ENCODE measurements at places on chromosomes 6 and 20.

DNA sequence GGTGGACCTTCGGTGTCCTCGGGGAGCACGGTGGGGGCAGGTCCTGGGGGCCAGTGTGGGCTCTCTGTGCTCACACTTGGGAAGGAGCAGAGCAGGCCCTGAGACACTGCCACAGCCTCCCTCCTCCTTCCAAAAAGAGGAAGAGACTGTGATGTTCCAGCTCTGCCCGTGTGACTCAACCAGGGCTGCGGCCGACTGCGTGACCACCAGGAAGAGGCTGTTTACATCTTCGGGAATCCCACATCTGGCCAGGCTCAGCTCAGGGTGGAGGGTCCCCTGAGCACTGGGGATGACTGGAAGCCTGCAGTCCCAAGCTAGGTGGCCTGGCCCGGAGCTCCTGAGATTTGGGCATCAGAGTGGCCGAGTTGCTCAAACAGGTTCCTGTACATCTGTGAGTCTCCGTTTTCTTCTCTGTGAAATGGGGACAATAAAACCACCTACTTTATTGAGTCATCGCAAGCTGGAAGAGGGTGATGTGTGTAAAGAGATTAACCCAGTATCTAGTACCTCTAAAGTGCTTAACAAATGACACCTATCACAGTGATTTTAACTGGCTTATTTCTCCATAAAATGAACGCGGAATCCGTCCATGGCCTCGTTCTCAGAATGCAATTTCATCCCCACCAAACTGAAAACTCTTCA, 242.1 kb downstream of the DLL1 start:
- no peak for DNase-seq

DNA sequence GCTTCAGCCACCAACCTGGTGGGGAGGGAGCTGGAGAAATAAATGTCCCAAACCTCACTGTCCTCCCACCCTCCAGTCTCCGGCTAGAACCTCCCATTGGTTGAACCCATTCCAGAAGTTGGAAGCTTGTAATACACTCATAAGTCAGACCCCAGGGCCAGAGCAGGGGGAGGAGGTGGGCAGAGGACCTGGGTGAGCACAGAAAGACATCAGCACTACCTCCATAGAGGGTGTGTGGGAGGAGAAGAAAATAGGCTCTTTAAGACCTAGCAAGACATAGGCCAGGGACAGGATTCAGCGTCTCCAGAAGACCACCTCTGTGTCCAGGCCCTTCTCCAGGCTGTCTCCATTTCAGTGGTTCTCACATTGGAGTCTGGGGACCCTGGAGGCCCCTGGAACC, 73.3 kb upstream of the TOP1 start:
- DNase-seq, result no peak

GRCh38 chr6:52549428-52549827, 27.4 kb downstream of the TRAM2 start:
- DNase-seq, result no peak

- no peak for DNase-seq
These were observed 536.8 kb downstream of the EYS start for GRCh38 chr6:65170273-65170672.

- DNase-seq, result no peak
These were observed 586.2 kb upstream of the CITED2 start for GRCh38 chr6:139960671-139961070.

DNA sequence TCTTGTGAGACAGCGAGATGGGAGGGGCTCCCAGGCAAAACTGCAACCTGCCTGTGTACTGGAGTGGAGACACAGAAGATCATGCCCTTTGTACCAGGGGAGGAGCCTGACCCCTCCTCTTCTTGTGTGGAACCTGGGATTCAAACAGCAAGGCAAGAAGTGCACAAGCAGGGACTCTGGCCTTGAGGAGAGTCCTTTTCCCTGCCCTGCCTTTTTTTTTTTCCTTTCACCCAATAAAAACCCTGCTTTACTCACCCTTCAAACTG, 251.8 kb upstream of the OPRM1 start:
- DNase-seq, result no peak

GRCh38 chr20:58256842-58257241, 28.4 kb upstream of the ANKRD60 start:
- DNase-seq, result no peak

GRCh38 chr20:61451953-61452352, 199.9 kb downstream of the CDH4 start:
- no peak for DNase-seq

DNA sequence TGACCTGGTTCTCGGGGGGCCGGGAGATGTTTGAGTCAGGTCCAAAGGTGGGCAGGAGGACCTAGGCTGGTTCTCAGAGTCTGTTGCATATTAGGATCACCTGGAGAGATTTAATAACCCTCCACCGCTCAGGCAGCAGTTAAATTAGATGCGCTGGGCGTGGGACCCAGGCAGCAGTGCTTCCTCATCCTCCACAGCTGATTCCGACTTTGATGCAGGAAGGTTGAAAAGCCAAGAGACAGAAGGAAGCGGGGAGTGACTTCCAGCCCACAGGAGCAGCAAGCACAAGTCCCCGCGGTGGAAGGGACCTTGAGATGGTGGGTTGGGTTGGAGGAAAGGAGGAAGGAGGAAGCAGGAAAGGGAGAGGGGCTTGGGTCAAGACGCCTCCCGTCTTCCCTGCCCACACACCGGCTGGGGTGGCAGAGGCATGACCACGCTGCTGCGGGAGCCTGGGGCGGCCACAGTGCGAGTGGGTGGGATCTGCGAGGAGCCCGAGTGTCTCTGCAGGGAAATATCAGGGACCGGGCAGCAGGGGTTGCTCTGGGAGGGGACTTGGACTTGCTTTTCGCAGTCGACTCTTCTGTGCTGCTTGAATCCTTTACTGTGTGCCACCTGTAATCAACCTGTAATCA, 146.0 kb downstream of the PHACTR3 start:
- no peak for DNase-seq

DNA sequence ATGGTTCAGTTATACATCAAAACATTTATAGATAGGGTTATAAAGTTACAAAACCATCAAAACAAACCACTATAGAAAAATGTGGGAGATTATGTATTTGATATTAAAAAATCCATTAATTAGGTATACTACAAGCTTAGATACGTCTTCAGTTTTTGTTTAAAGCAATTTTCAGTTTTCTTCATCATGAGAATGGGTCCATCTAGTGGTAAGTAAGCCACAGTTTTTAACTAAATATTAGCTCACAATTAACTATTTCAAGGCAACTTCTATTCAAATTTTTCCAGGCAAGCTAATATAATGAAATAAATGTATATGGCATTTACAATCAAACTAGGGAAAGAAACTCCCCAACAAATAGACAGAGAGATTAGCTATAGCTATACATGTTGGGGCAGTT, 44.4 kb downstream of the RNGTT start:
- no peak for DNase-seq

DNA sequence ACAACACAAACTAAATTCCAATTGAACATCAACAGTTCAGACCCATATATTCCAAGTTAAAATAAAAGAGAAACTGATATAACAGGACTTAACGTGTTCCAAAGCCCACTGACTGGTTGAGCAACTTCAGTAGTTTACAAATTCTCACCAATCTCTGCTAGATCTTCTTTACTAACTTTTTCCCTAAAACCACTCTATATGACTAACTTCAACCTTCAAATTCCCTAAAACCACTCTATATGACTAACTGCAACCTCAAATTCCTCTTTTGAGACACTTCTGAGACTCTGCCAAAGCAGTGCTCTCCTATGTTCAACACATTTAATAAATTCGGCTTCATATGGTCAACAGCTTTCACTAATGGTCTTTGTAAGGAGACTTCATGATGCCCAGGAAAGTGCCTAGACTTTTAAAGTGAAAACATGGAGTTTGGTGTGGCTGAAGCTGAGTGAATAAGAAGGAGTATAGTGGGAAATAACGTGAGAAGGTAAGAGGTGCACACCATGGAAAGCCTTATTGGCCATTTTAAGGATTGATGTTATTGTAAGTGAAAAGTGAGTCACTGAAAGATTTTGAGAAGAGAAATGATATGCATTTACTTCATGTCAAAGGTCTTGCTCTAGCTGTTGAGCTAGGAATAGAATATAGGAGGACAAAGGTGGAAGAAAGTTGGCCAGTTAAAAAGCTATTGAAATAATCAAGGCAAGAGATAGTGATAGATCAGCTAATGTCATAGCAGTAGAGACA, 134.0 kb upstream of the HCRTR2 start:
- DNase-seq, result no peak

GRCh38 chr6:42374018-42374669, 77.6 kb downstream of the TRERF1 start:
- no peak for DNase-seq

- DNase-seq, result no peak
These were observed 206.8 kb upstream of the SLC35B3 start for GRCh38 chr6:8642131-8642530.

GRCh38 chr20:47019121-47019824, 124.6 kb downstream of the EYA2 start:
- no peak for DNase-seq

DNA sequence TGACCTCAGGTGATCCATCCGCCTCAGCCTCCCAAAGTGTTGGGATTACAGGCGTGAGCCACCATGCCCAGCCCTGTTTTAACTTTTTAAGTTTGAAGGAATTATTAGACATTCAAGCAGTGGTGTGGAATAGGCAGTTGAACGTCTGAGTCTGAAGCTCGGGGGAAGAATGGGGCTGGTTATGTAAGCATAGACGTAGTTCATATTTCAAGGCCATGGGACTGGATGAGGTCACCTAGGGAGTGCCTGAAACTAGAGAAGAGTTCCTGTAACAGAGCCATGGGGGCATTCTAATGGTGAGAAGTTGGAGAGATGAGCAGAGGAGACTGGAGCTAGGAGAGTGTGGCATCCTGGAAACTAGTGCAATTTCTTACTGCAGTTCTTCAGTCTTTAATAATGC, 6.4 kb downstream of the CDKAL1 start:
- DNase-seq, result no peak

DNA sequence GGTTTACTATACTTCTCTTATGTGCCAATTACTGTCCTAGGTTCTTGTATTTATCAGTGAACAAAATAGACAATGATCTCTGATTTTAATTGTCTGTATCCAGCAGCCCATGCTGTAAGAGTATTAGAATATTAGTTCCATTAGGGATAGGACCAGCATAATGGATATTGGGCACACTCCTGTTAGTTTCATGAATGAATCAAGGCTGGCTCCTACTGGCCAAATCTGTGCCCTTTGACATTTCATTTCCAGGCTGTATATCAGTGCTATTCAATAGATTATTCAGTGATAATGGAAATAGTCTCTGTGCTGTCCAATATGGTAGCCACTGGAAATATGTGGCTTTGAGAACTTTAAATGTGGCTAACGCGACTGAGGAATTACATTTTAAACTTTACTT, 1007.9 kb upstream of the FLRT3 start:
- DNase-seq, result no peak

DNA sequence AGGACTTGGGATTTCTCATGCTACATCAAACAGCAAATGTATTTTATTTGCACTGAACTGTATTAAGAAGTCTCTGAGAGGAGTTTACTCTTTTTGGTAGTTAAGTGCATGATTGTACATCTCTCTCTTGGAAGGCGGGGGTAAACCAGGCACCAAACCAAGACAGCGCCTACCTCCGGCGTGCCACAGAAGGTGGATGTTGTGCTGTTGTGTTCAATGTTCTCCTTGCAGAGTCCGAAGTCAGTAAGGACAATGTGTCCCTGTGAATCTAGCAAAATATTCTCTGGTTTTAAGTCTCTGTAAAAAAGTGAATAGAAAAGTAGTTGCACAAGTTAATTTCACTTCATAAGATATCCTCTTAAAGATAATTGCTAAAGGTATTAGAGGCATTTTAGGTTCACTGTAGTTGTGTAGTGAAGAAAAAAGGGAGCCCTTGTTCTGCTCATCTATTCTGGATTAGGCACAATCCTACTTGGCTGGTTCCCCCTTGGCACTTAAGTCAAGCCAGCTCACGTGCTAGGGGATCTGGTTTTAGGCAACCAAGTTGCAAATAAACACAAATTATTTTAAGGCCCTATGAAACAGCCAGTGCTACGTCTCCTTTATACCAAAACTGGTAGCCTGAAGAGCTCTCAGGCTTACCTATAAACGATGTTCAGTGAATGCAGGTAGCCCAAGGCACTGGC, 119.7 kb upstream of the SLC2A12 start:
- no peak for DNase-seq

GRCh38 chr20:60313614-60314013, 355.4 kb downstream of the CDH26 start:
- no peak for DNase-seq

DNA sequence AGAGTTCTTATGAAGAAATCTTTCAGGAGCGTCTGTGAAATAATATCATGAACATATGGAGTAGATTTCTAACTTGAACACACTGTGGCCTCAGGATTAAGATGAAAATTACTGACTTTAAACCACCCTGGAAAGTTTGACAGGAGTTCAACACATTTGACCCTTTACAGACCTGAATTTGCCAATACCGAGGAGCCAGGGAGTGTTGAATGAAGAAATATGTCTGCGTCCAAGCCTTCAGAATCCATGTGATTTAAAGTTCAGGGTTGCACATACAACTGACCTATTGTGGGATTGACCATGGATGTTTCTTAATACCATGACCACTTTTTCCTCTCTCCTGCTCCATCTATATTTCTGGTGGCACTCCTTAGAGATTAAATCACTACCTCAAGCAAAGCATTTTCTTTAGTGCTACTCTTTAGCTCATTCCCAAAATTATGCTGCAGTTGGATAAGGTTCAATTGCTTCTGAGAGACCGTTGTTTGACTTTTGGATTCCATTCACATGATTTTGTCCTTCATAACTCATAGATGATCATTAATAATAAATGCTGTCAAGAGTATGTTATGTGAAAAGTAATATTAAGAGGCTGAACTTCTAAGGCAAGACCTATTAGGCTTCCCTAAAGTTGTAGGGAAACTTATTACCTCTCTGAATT, 57.4 kb downstream of the PRL start:
- DNase-seq, result no peak

DNA sequence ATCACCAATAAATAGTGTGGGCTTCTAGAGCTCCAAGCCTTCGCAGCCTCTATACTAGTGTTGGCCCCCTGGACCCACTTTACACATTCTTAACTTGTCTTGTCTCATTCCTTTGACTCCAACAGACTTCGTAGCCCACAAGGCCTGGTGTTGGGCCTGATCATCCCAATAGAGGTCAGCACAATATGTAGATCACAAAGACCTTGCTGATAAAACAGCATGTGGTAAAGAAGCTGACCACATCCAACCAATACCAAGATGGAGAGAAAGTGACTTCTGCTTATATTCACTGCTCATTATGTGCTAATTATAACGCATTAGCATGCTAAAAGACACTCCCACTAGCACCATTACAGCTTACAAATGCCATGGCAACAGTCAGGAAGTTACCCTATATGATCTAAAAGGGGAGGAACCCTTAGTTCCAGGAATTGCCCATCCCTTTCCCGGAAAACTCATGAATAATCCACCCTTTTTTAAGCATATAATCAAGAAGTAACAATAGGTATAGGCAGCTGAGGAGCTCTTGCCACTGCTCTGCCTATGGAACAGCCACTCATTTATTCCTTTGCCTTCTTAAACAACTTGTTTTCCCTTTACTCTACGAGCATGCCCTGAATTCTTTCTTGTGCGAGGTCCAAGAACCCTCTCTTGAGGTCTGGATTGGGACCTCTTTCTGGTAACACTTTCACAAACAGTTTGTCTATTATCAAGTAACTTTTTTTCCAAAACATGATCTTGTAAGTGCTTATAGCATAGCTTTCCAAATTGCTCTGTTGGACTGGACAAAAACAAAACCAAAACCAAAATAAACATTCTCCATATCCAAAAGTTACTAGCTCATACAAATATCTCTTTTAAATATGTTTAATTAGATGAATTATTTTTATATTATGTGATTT, 54.6 kb upstream of the ECHDC1 start:
- no peak for DNase-seq

GRCh38 chr6:57130661-57131177, 40.7 kb downstream of the ZNF451 start:
- no peak for DNase-seq

GRCh38 chr6:7758456-7758855, 32.6 kb downstream of the BMP6 start:
- DNase-seq, result no peak

All from stimulated activated CD4-positive, alpha-beta T cell treated with anti-CD3 and anti-CD28 coated beads, TNF-alpha, amount 100 ng/mL, for 48 hours (primary cell).